Spinal cord (tissue), 10 donors: ENCODE measurements at places on chromosomes 2 and 18. TPM values are rescaled to one million over a fixed set of nuclear protein-coding genes. Genes with fewer than 3 reads are reported as not detected.
A peak's percentile ranks its signal among the peaks of the same experiment; 100 is the strongest.

- no peak for DNase-seq
These were observed 49.1 kb downstream of the CENPO start for GRCh38 chr2:24842081-24843050.

TMEM178A gene
- 17.3 TPM for total RNA-seq

DNA sequence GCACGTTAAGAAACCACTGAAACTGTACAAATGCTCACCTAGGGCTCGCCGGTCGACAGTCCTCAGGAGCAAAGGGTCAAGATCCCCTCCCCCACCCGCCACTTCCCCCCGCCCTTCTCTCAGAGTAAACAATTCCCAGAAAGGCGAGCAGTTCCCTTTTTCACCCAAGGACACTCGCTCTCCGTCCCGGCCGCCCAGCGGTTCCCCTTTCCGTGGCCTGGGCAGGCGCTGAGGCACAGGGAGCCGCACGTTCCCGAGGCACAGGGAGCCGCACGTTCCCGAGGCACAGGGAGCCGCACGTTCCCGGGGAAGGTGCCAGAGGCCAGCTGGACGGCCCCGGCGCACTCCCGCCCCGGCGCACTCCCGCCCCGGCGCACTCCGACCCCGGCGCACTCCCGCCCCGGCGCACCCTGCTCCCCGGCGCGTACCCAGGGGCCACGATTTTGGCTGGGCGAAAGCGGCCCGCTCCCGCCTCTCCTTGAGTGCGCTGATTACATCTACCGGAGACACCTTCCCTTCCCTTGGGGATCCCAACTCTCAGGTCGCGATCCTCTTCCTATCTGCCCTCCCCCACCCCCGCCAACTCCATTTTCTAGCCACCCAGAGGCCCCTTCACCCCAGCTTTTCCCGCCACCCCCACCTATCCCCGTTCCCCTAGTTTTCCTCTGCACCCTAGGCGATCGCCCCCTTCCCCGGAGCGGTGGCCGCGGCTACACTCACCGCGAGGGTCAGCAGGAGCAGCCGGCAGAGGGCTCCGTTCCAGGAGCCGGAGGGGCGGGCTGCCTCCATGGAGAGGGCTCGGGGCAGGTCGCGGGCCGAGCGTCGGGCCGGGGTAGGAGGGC lies 817 bp downstream of the DSC2 start:
- no peak for DNase-seq

DNA sequence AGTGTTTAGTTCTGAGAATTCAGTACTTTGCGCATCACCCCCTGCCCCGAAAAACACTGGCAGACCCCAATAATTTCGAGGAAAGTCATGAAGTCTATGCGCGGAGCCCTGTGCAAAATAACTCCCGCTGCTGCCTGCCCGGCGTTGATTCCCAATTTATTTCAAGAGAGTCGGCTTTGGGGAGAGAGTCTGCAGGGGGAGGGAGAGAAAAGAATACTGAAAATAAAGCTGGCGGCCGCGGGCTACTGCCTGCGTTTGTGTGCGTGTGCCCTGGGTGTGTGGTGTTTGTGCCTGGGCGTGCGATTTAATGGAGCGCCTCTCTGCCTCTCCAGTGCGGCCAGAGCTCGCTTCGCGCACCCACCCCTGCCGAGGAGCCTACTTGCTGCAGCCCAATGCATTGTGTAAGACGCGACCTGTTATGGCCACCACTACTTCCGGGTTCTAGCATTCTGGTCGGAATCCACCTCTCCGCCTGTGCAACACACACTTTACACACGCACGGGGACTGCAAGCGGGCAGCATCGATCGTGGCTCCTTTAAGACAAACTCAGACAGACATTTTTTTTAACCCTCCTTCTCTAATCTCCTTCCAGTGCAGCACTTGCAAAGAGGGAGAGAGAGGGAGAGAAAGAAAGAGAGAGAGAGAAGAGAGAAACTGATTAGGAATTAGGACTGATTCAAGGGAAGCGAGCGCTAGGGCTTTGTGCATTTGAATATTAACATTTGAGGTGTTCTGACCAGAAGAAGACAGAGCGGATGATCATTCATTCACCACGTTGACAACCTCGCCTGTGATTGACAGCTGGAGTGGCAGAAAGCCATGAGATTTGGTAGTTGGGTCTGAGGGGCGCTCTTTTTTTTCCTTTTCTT lies at the start of gene MEIS1:
TSS of gene MEIS1 (plus strand) at position 447 of the 870 bp plus-strand sequence. CDS start 732 bp downstream, outside the sequence.
- DNase-seq, result peak; percentile 92

- no peak for DNase-seq
These were observed 82.6 kb upstream of the GLI2 start for GRCh38 chr2:120653046-120653445.

KCNS3 gene
- 11.6 TPM for total RNA-seq

DNA sequence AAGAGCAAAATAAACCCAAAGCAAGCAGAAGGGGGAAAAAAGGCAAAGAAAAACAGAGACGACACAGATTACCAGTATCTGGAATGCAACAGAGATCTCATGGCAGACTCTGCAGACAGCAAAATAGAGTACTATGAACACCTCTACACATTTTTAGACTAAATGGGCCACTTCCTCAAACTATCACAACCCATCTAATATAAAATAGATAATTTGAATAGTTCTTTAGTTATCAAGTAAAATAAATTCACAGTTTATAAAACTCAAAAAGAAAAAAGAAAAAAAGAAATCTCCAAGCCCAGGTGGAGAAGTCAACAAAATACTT lies 16.6 kb downstream of the SESTD1 start:
- no peak for DNase-seq

DNA sequence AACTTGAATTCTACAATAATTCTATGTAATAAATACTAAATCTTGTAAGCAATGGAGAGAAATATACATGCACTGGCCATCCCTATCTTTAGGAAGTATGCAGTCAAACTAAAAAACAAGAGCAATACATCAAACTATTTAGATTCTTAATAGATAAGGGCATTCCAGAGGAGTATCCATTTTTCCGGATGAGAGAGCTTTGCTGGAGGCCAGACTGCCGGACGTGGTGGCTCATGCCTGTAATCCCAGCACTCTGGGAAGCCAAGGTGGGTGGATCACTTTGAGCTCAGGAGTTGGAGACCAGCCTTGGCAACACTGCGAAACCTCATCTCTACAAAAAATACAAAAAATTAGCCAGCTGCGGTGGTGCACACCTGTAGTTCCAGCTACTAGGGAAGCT lies 60.8 kb downstream of the KIF5C start:
- no peak for DNase-seq

DNA sequence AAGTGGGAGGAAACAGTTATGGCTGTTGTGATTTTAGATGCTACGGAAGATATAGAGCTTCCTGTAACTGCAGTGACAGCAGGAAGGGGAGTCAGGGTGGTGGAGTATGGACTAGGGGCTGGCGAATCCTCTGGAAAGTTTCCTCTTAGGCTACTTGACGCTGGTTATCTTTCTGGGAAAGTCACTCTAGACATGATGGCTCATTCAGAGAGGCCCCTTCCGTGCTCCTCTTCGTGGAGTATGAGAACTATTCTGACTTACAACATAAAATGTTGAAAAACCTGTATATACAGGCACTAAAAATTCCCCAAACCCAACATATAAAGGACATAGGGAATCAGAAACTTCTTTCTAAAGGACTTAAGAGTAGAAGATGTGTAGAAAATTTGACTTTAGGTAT lies 78.8 kb downstream of the C18orf54 start:
- no peak for DNase-seq

RNF181 gene
- total RNA-seq, result 213 TPM

DNA sequence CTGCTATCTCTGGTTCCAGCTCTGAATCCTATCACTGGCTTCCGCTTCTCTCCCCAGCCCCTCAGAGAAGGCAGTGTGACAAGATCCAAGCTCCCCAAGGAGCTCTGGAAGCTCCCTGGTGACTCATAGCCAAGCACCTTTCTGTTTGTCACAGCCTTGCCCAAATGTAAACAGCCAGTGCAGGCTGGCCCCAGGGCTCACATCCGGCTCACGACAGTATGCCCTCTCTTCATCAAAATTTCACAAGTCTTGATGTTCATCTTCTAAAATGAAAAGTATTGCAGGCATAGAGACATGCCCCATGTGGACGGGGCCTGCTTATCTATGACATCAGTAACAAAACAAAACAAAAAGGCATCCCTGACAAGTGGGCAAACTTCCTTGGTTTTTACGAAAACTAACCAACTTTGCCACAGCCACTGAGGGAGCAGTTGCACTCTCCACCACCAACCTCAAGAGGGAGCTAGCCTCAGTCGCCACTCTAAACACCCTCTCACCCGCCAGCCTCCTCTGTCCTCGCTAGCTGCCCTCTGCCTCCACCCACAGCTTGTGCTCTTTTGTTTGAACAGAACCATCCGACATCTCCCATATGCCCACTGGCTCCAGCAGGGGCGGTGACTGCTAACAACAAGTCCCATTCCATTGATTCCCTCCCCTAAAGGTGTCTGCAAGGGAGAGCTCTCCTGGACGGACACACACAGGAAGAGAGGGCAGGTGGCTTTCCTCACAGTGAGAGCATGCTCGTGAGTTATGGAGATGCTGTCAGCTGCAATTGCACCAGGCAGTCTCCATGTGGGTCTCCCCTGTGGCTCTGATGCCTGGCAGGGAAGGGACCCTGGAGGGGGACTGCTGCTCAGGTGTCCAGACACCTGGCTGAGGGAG lies 71.0 kb upstream of the DAPL1 start:
- DNase-seq, result no peak

DNA sequence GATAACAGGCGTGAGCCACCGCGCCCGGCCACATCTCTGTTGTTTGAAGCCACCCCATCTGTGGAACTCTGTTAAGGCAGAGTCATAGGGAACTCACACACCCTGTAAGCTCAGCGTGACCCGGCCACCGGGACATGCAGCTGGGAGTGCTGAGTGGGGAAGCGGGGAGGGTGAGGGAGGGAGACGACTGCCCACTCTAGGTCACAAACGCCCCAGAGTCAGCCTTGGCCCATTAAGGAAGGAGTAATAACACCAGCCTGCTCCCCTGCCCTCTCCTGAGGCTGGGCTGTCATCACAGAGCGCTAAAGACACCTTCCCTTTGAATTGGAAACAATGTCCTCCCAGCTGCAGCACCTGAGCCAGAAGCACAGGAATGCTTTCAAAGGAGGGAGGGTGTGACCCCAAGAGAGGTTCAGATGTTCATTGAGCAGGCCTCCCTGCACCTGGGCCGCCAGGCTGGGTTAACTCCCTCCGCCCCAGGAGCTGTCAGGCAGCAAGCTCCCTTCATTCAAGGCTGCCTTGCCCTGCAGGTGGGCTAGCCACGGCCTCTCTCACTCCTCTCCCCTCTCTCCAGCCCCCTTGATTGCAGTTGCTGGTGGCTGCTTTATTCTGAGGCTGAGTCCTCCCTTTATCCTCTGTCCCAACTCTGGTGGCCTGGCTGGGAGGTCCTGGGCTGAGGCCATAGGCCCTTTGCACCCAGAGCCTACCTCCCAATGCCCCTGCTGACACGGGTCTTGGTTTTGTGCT lies 77.2 kb upstream of the HPCAL1 start:
- no peak for DNase-seq

GRCh38 chr18:51668101-51668500 lies 470.6 kb upstream of the MEX3C start:
- peak; percentile 61 for DNase-seq

DNA sequence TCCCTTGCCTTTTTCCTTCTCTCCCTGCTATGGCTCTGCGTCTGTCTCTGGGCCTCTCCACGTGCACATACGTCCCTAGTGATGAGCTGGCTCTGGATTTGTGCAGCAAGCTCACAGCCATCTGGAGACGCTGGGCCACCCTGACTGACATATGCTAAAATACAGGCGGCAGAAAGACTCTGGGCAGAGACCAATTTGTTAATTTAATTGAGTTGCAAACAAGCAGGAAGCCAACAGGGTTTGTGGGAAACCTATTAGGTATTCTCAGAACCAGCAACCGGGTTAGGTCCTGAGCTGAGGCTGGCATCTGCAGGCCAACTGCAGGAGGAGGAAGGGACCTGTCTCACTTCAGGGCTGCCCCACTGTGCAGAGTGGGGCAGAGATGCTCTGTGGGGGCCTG lies 53.5 kb upstream of the SMAD2 start:
- no peak for DNase-seq

SKA1 gene
- total RNA-seq, result 3.8 TPM

CCDC68 gene
- total RNA-seq, result 12.6 TPM

OSR1 gene
- total RNA-seq, result 138 TPM

DNA sequence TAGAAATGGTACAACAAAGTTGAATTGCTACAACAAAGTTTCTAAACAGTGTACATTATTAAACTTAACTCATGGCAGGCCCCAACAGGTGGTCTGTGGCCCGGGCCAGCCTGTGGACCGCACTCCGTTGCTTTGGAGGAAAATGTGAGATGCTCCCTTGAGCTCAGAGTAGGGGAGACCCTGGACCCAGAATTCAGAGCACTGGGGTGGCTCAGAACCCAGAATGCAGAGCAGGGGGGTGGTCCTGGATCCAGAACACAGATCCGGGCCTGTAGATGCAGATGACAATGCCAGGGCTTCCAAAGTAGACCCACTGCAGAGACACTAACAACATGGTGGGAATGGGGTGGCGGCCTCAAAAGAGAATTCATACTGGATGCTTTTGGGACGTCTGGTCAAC lies 311.0 kb downstream of the NDUFA10 start:
- no peak for DNase-seq

CMPK2 gene
- total RNA-seq, result 15.3 TPM

CHRND gene
- 0.17 TPM for total RNA-seq

CNDP1 gene
- 2.4 TPM for total RNA-seq

- no peak for DNase-seq
These were observed 322.6 kb downstream of the PRKCE start for GRCh38 chr2:45974056-45974455.

SOCS6 gene
- 30.7 TPM for total RNA-seq

LMAN1 gene
- 87.5 TPM for total RNA-seq

LRRC30 gene
- total RNA-seq, result not detected

GRCh38 chr2:36951574-36951973 lies 14.8 kb downstream of the STRN start:
- DNase-seq, result no peak

- no peak for DNase-seq
These were observed 169.7 kb upstream of the APCDD1 start for GRCh38 chr18:10284540-10285282.

SERPINB10 gene
- total RNA-seq, result 0.33 TPM

DNA sequence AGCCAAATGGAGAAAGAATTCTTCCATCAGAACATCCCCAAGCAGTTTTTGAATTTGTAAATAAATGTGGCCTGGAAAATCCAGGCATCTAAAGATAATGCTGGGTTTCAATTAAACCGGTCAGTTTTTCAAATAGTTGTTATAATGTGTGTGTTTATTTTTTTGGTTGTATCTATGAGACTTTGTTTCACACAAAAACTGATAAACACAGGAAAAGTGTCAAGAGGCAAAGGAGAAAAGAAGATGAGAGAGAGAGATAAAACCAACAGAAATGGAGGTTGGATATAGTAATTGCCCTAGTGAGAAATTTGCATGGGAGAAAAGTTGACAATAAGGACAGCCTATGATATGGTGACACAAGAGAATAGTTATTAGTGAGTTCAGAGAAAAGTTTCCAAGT lies 68.3 kb downstream of the KIAA1328 start:
- no peak for DNase-seq

DNA sequence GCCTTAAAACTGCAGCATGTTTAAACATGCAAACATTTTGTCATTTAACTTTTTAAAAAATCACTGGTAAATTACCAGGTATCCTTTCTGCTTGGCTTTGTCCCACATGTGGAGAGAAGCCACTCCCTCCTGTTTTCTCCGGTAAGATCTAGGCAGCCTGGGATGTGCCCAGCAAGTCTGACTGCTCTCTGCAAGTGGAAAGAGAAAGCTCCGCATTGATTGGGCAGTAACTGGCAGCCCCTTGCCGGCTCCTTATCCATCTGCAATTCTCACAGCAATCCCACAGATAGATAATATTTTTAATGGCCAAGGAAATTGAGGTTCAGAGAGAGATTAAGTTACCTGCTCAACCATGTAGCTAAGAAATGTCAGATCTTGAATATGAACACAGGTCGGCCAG lies 136.1 kb downstream of the TMEM200C start:
- DNase-seq, result no peak

GULP1 gene
- total RNA-seq, result 78.2 TPM

ACADL gene
- 4.8 TPM for total RNA-seq

IL37 gene
- not detected for total RNA-seq
